ENCODE measurements at places on chromosomes 2 and 18.

DNA sequence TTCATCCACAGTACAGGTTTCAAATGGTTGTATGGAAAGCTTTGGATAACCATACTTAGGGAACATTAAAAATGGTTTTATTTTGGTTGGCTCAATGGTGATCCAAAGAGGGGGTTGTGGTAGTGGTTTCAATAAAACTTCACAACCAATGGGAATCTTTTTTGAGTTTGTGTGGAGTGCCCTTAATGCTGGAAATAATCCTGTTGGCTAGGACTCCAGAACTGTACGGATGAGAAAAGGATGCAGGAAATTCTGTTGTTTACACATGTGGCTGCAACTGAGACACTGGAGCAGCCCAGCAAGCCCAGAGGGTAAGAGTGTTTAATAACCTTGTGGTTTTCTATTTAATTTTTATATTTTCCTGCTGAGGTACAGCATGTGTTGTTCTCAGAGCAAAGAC, at the start of gene CCDC102B:
CCDC102B (plus strand) TSS at position 210 of the 400 bp plus-strand sequence. CDS start 38,684 bp downstream, outside the sequence.
- DNase-seq, result no peak

GRCh38 chr18:75456199-75456631, 28.7 kb upstream of the SMIM21 start:
- no peak for DNase-seq

GRCh38 chr2:232502911-232503808, 15.5 kb upstream of the ECEL1 start:
- no peak for DNase-seq

DNA sequence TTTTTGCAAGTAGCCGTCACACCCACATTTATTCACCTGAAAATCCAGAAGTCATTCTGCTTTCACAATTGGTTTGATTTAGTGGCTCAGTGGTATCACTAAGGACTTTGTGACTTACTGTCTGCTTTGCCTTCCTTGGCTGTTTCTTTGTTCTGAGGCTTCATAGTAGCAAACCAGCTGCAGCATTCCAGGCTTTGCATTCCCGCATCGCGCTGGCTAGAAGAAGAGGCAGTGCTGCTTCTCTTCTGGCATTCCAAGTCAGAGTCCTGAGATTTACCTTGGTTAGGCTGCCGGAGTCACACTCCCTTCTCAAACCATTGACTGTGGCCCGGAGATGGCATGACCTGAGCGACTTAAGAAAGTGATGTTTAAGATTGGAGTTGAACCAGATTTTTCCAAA, 35.1 kb downstream of the MYO1B start:
- no peak for DNase-seq

DNA sequence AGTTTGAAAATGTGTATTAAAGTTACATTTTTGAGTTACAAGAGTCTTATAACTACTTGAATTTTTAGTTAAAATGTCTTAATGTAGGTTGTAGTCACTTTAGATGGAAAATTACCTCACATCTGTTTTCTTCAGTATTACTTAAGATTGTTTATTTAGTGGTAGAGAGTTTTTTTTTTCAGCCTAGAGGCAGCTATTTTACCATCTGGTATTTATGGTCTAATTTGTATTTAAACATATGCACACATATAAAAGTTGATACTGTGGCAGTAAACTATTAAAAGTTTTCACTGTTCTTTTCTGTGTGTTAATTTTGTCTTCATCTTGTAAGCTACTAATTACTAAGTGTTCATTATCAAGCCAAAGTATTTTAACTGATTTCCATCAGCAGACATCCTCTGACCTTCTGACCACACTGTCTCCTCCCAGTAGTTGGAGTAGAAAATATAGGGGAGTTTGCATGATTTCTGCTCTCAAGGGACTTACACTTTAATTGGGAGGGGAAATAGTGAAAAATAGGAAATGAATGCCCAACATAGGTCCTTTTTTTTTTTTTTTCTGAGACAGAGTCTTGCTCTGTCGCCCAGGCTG, 4.3 kb downstream of the PMAIP1 start:
- DNase-seq, result no peak

DNA sequence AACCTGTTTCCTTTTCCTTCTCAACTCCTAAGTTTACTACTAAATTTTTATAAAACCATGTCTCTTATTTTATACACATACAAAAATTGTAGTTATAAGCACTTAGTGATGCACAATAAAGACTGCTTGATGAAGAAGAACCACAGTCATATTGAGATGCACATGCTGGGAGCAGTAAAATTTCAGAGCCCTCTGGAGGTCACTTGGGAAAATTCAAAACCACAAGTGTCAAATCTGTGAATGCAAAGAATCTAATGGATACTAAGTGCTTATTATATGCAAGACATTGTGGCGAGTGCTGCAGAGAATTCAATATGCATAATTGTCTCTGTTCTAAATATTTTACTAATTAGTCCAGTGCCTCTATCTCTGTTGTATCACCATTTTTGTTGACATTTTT, 180.5 kb downstream of the VWC2L start:
- no peak for DNase-seq

DNA sequence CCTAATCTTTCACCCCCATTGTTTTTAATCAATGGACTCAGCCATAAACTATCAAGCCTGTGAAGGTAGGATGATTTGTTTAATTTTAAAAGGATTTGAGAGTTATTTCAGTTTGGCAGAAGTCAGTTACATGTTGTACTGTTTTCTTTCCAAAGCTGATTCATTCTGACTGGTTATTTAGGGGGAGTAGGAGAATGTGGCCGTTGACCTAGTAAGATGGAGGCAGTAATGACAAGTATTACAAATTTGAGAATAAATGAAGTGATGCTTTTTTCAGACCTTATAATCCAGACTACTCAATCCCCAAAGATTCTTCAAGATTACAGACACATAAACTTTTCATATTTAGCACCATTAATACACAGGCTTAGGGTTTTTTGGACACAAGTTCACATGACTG, 4.3 kb downstream of the EPHA4 start:
- DNase-seq, result no peak

GRCh38 chr2:43139996-43140621, 86.3 kb downstream of the ZFP36L2 start:
- DNase-seq, result no peak

DNA sequence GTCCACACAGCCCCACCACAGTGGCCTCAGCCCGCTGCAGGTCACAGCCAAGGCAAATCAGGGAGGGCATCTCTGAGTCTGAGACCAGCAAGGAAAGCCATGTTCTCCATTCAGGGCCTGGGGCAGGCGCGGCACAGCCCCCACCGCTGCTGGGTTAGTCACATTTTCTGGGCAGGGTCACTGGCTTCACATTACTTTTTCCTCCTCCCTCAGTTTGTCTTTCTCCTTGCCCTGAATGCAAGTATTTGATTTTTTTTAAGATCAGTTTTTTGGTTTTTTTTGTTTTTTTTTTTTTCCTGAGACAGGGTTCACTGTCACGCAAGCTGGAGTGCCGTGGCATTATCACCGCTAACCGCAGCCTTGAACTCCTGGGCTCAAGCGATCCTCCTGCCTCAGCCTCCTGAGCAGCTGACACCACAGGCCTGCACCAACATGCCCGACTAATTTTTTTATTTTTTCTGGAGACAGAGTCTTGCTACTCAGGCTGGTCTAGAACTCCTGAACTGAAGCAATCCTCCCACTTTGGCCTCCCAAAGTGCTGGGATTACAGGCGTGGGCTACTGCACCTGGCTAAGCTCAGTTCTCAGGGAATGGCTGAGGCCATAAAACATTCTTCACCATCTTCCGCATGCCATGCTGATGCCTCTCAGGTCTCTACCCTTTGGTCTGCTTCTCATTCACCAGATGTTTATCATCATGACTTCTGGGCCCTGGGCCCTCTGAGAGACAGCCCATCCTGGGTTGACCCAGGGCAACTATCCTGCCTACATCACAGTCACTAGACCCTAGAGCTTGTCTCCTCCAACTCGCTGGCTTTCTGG, 628 bp upstream of the CAPG start:
- no peak for DNase-seq

DNA sequence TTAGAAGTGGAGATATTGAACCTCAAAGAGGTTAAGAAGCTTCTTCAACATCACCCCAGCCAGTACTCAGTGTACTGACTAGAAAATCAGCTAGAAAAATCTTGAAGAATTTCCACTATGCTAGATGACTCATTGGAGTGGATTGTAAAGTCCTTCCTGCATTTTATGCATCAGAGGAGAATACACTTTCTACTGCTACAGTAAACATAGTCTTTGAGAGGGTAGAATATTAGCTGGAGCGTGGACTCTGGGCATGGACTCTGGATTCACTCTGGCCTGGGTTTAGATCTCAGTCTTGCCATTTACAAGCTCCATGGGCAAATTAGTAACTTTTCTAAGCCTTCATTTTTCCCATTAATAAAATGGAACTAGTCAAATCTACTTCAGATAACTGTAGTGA, 215.9 kb downstream of the IRS1 start:
- DNase-seq, result no peak

Measured in cortex of kidney (tissue), 1 donor.